ENCODE measurements at places on chromosomes 5 and 9.

GRCh38 chr5:110738503-110738811, 350 bp upstream of the SLC25A46 start:
- no peak for DNase-seq

GRCh38 chr9:69223605-69224004, 49.5 kb downstream of the TJP2 start:
- no peak for DNase-seq

- no peak for DNase-seq
Observed at GRCh38 chr9:89723469-89724100, 118.8 kb downstream of the GADD45G start.

DNA sequence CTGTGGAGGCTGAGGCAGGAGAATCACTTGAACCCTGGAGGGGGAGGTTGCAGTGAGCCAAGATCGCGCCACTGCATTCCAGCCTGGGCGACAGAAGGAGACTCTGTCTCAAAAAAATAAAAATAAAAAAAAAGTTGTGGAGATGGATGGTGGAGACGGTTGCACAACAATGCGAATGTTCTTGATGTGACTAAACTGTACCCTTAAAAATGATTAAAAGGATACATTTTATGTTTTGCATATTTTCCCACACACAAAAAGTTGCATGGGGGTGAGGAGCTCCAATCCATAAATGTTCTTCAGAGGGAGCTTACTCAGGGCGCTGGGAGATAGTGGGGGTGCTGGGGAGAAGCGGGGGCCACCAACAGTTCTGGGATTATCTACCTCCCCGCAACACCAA, 43.8 kb upstream of the CDKN2AIPNL start:
- no peak for DNase-seq

DNA sequence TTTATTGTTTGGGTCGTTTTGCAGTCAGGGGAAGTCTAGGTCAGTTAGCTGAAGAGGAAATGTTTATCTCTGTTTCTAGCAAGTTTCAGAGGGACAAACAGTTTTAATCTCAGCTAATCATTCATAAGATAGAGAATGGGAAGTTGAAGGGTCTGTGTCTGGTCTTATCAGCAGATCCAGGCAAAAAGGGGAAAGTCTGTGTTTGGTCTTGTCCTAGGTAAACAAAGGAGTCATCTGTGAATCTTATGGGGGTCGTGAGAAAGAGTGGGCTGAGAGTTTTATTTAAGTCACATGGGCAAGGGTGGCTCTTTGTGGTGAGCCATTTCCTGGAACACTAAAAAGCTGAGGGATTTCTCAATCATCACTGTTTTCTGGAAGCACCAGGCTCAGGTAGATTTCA, 5.6 kb upstream of the SNCAIP start:
- no peak for DNase-seq

DNA sequence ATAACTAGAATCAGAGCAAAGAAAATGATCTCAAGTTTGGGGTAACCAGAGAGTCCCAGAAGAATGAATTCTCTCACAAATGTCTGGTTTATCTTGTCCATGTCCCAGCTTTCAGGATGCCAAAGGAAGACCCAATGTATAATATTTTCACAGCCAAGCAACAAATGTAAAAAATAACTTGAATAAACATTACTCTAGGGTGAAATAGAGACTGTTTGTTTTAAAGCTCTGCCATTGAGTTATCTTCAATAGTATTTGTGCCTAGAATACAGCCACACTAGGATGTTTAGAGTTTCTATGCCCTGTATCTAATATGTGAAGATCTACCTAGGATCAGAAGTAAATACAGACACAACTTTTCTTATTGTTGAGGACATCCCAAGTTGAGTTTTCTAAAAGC, at the start of gene OR13C4:
OR13C4 (minus strand) TSS at position 101 of the 400 bp plus-strand sequence; CDS start at position 101, 0 bp downstream.
- no peak for DNase-seq

DNA sequence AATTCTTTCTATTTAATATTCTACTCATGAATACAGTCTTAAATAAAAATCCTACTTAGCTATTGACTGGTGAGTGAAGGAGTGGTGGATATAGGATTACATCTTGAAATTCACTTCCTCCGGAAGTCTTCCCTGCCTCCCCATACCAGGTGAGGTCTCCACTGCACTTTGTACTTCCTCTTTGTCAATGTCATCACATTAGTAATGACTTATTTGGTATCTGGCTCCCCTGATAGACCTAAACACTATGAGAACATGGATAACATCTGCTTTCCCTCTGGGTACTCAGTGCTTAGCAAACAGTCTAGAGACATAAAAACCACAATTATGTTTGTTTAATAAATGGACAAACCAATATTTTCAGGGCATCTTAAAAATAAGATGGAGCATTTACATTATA, 532.1 kb downstream of the PDE4D start:
- no peak for DNase-seq

- no peak for DNase-seq
Observed at GRCh38 chr9:127262602-127263001, 2.0 kb upstream of the GARNL3 start.

DNA sequence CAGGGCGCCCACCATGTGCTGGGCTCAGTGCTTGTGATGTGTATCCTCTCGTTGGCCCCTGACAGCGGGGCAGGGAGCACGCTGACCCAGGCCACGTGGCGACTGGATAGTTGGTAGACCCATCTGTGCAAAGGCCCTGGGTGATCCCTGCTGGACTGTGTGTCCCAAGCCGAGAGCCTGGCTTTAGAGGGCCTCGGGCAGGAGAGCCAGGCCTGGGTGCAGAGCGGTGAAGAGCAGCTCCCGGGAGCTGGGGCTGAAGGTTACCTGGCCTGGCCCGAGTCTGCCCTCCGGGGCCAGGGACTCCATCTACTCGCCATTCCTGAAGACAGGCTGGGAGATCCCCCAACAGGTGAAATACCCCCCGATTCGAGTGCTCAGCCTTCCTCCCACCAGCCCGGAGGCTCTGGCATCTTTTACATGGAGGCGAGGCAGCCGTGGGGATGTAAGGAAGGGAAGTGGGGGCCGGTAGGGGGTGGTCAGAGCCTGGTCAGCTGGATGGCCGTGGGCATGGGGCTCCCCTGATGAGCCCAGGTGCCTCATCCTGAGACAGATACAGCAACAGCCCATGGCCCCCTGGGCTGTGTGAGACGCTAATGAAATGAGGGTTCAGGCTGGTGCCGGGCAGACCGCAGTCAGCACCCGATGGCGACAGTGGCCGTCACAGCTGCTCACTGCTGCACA, 19.0 kb downstream of the NCS1 start:
- no peak for DNase-seq

DNA sequence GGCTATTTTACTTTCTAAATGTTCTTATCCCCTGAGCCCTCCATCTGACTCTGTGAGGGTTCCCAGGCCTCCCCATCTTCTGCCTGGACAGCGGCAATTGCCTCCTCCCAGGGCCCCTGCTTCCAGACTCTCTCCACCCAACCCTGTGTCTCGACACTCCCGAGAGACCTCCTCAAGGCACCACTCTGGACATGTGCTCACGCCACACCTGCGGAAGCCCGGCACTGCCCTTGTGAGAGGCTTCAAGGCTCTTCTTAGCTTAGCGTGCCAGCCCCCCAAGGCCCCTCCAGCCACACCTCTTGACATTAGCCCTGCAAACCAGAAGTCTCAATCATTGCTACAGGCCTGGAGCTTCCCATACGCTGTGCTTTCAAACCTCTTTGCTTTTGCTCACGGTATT, 124.1 kb downstream of the CRB2 start:
- DNase-seq = no peak

DNA sequence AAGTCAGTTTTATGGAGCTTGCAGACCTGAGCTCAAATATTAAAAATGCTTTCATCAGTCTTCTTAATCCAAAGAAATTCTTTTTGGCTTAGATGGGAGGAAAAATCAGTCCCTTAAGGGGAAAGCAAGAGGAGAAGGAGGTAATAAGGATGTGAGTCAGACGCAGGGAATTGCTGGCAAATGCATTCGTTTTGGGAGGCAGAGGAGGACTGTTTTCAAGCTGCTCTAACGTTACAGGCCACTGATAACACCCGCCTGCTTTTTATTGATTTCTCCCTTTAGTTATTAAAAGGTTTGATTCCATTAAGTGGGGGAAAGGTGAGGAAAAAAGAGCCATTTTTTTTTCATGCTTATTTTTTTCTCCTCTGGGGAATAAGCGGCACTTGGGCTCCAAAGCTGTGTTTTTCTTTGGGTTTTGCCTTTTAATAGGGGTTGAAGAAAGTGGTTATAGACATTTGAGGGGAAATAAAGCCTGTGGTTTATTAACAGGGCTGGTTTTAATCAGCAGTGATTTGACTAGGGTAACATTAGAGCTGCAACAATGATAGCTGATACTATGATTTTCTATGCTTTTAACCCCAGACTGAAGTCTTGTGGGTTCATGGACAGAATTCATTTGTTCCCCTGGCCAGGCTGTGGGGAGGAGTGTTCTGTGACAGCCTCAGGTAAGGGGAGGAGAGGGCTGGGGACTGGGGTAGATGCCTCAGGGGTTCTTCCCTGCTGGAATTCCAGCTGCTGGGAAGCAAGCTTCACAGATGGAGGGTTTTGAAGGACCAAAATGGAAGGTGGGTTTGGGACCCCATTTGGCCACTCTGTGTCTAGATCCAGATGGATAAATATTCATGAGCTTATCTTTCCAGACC, 225.2 kb downstream of the GAS1 start:
- no peak for DNase-seq

DNA sequence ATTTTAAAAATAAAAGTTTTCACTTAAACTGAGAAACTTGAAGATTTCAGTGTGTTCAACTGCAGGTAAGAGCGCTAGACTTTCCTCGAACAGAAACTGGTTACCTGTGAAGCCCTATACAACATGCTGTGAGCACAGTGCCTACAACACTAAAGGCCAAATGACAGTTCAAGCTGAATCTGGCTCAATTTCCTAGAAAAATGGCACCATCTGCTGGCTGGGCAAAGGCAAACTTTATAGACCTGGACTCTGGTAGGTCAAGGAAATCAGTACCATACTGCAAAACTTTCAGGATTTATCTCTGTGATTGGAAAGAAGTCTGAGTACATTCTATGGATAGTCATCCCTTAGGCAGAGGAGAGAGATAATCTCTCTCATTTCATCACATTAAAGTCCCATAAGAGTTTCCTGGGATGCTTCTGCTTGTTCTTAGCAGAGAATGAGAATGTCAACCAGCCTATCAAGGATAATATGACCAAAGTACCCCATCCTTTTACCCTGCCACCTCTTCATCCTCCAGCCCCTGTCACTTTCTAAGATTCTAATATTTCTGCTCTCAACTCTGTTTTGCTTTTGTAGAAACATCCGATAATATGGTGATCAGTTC, 31.8 kb upstream of the FOXB2 start:
- no peak for DNase-seq

DNA sequence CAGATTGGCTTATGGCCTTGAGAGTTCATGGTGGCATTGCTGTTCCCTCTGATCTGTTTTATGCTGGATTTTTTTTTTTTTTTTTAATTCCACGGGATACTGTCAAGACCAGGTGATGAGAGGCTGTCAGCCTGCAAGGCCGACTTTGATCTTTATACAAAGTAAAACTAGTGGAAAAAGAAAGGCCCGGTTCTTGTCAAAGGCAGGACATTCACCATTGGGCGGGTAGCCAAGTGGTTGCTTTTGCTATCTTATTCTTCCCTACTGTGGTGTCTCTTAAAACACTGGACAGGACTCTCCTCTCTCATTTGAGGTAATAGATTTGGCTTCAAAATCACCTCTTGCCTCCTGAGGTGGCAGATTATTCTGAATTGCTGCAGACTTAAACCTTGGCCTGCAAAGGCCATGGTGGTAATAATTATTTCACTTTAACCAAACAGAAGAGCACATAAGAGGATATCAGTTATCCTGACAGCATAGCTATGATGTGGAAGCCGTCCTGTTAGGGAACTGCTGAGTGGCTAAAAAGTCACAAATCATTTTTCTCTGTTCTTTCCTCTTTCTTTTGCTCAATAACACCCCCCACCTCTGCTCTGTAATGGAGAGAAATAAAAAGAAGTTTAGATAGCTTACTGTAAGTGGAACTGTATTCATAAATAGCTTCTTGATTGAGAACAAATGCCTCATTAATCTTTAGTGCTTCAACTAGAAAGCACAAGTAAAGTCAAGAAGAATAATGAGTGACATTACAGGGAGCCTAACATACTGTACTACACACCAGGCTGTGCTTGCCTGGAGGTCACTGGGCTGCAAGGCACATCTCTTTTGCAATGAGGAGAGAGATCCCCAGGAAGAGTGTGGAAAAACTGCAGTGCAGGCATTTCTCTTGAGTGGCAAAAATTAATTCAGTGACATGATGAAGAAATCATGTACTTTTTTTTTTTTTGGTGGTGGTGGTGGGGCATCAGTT, 275.6 kb downstream of the KDM4C start:
- no peak for DNase-seq

DNA sequence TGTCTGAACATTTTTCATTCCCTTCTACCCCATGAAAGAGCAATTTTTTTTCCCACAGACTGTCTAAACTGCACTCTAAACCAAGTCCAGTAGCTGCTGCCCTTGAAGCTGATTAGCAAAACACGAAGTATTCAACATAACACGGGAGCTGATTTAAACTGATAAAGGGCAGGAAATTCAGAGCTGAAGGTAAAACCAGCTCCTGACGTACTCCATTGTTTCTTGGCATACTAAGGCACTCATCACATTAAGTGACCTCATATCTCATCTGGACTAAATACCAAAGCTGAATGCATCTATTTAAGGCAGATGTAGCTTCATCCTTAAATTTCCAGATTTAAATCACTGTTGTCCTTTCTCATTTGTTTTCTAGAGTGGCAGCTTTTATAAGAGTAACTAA, 12.0 kb downstream of the GDF9 start:
- no peak for DNase-seq

DNA sequence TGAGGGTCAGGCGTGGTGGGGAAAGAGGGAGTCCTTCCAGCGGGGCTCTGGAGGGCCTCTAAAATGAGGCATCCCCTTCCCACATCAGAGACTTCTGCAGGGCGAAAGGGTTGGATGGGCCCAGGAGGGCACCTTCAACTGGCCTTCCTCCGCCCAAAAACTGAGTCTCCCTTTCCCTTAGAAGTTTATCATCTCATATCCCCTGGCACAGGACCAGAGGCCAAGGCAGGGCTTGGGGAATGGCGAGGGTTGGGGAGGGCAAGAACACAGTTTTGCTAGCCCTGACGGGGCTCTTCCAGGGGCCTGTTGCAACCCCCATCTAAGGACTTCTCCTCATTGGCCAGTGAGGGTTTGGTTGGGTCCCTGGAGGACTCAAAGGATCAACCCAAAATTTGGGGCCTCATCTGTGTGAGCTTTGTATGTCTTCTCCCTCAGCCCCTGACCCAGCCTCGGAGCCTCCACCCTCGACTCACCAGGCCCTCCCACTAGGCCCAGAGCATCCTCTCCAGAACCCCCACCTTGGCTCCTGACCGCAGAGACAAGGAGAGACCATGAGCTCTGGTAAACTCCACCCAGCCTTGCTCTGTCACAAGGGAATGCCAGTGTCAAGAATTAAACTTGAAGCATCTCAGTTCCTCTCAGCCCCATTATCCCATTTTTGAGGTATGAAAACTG, 24.1 kb downstream of the AQP7 start:
- no peak for DNase-seq

DNA sequence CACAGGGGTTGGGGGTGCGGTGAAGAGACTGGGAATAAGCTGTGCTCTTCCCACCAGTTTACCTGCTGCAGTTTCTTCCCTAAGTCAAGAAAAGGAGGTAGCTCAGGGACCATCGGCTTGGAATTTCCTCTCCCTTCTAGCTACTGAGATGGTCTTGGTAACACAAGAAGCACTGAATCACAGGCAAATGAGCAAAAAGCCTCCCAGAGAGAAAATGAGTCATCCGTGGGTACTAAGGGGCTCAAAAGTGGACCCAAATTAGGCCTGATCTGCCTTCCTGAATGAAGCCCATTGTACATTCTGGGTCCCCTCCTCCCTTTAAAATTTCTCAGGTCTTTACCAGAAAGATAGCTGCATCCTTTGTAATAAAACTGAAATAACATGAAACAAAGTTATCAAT, 49.9 kb downstream of the PTPN3 start:
- no peak for DNase-seq
